Activated CD4-positive, alpha-beta T cell treated with anti-CD3 and anti-CD28 coated beads for 4 hours (primary cell): ENCODE measurements at places on chromosomes 16 and 17.

DNA sequence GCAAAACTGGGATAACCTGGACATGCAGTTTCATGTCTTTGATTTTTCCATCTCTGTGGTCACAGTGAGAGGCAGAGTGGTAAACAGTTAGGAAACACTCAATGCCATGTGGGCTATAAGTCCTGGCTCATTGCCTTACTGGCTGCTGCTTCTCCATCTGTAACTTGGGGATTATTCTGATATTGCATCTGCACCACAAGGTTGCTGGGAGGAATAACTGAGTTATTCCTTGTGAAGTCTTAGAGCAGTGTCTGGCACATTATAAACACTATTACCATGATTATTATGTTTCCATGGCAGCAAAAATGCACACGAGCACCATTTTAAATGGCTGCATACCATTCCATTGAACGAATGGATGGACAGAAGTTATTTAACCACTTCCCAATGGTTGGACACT lies 111.7 kb upstream of the CDH5 start:
- DNase-seq = no peak

DNA sequence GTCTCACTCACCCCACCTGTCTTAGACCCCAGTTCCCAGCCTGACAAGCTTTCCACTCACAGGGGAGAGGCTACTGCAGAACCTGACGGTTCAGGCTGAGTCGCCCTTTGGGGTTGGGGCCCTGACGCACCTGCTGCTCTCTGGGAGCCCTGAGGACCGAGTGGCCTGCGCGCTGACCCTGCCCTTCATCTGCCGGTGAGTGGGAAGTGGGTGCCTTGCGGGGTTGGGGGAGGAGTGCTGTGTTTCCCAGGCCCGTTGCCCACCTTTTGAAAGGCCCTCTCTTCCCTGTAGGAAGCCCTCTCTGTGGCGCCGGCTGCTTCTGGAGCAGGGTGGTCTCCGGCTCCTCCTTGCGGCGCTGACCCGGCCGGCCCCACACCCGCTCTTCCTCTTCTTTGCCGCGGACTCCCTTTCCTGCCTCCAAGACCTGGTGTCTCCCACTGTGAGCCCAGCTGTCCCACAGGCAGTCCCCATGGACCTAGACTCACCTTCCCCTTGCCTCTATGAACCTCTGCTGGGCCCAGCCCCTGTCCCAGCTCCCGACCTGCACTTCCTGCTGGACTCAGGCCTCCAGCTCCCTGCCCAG lies 6.1 kb upstream of the TGFB1I1 start:
- DNase-seq = no peak

DNA sequence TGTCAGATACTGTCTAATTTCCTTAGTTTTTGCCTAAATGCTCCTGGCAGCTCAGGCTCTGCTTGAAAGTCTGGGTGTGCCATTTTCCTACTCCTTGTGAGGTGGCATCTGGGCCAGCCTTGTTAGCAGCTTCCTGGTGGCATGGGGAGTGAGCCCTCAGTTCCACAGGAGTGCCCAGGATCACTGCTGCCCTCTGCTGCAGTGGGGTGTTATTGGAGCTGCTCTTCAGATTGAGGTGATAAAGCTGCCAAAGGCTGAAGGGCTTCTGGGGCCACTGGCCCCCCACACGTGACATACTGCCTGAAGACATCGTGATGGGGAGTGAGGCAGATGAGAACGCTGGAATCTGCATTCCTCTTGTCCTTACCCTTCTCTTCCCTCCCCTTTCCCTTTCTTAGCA lies 27.4 kb downstream of the CEP95 start:
- DNase-seq = no peak

GRCh38 chr17:66018786-66019185 lies 173.1 kb downstream of the CEP112 start:
- no peak for DNase-seq

DNA sequence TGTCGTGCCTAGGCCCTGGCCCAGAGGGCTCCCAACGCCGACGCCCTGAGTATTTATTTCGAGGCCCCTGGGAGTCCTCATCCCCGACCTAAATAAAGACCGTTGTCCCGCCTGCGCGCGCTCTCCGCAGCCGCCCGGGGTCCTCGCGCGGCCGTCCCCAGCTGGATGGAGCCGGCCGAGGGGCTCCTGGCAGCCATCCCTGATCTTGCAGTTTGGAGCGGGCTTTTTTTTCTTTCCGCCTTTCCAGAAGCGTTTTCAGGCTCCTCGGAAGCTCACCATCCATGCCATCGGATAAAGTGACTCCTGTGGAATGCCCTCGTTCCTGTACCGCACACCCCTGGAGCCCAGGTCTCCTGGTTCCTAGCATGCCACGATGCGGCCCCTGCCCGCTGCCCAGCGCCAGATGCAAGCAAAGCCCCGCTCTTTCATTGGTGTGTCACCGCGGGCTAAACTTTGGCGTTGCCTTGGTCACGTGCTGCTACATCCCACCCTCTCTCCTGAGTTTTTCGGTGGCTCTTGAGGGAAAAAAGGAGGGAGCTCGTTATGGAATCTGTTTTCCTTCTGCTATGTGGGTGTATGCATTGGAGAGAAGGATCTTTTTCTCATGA lies 716 bp downstream of the TMEM94 start:
- peak; percentile 2 for DNase-seq

- no peak for DNase-seq
These were observed 9.0 kb upstream of the C1QL1 start for GRCh38 chr17:44977065-44977464.

GRCh38 chr17:44842748-44843147 lies 4.9 kb upstream of the HIGD1B start:
- no peak for DNase-seq

DNA sequence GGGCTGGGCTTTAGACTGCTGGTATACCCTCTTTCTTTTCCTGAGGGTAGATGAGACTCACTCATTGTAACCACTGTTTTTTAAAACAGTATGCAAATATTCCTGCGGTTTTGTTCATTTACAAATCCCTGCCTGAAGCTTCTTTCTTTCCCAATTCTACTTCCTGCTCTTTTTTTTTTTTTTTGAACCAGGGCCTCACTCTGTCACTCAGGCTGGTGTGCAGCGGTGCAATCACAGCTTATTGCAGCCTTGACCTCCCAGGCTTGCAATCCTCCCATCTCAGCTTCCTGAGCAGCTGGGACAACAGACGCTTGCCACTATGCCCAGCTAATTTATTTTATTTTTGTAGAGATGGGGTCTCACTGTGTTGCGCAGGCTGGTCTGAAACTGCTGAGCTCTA lies 8.0 kb upstream of the SULT1A1 start:
- no peak for DNase-seq

DNA sequence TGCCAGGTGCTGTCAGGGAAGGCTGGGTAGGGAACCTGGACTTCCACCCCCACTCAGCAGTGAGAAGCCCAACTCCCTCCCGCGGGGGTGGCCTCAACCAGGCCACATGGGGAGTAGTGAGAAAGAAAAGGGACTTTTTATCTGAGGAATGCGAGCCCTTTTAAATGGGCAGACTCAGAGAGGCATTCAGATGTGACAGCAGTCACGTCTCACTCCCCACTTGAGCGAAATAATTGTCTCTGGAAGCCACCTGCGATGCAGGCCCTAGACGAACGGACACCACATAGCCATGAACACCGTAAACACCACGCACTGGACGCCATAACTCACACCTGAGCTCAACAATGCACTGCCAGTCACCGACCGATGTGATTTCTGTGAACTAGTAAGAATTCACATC lies 11.9 kb upstream of the CD300E start:
- no peak for DNase-seq

DNA sequence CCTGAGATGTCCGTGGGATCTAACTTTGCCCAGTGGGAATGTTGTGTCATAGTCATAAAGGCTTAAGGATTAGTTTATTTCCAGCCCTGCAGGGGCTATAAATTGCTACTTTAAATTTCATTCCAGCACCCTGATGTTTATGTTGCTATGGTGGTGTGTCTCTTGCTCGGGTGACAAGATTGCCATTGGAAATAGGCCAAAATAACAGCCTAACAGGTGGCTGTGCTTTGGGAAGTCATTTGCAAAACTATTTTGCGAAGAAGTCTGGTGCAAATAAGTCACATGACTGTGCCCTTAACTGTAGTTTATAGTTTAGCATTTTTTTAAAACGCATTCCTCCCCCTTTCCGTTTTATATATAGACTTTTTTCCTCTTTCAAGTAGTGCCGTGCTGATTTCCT lies 23.1 kb downstream of the PITPNC1 start:
- DNase-seq = no peak

DNA sequence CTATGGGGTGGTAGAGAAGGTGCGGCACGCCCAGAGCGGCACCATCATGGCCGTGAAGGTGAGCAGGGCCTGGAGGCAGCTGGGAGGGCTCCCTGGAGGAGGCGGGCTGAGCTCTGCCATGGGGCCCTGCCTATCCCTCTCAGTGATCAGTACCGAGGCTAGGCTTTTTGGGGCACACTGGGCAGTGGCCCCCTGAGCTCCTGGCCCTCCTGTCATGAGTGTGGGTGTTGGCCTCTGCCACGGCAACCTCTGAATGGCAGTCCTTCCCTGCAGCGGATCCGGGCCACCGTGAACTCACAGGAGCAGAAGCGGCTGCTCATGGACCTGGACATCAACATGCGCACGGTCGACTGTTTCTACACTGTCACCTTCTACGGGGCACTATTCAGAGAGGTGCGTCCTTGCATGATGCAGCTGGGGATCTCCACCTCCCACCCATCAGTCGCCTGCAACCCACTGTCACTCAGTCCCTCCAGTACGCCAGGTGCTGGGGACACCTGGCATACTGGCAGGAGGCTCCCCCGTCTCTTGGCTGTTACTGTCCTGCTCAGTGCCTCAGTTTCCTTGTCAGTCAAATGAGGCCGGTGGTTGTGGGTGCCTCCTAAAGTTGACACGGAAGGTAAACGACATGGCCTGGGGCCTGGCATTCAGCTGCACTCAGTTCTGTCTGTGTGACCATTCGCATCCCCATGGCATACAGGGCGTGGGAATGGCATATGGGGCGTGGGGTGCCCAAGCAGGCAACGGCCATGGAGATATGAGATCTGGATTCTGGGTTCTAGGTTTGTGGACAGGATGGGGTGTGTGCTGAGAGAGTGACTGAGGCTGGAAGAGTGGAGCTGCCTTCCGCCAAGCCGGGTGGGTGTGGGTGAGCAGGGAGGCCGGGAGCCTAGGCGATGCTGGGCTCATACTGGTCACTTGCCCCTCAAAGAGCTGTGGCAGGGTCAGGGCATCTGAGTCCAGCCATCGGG lies 16.4 kb downstream of the MAP2K3 start:
- no peak for DNase-seq

- no peak for DNase-seq
These were observed 414.3 kb downstream of the MAF start for GRCh38 chr16:79186196-79186595.

- no peak for DNase-seq
These were observed 13.2 kb upstream of the HEATR6 start for GRCh38 chr17:60091908-60092331.

DNA sequence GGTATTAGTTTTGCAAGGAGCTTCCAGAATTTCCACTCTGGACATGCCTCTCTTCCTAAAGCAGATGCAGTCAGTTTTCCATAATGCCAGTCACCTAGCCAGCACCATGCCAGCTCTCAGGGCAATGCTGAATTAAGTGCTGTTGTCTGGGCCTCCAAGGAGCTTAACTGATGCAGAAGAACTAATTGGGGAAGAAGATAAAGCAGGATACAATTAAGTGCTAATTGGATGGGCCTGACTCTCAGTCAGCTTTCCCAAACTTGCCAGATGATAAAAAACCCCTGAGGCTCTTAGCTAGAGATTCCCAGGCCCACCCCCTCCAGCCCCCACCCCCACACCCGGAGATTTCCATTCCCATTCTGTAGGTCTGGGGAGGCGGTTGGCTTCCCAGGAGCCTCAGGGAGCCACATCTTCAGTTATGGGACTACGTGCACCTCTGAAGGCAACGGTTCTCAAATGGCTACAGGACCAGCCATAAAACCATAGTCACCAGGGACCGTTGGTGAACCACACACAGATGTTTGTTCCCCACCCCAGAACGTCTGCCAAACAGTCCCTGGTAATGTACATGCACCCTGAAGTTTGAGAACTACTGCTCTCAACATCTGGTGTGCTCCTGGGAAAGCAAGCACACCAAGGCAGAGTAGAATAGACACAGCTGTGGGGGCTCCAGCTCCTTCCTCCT lies 499.1 kb upstream of the CDH5 start:
- DNase-seq = no peak
